ENCODE measurements at places on chromosomes 13 and 19.
A peak's percentile ranks its signal among the peaks of the same experiment; 100 is the strongest.

- DNase-seq: no peak
These were observed 4.0 kb downstream of the LHFPL6 start for GRCh38 chr13:39599012-39599411.

DNA sequence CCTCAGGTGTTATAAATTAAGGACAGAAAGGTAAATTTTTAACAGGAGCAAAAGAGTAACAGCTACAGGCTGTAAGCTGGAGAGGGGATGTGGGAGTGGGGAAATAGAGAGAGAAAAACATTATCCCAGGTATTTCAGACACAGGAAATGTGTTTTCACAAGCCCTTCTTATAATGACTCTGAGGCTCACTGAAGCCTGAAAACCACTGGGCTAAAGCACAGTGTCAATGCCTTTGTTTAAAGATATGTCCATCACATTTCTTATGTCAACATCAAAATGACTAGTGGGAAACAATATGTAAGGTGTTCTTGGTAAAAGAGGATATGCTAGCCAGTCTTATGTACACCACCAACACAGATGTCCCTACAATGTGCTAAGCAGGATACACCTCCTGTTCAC is 365.9 kb downstream of the FGF14 start:
- DNase-seq: no peak

GRCh38 chr13:30819136-30819888 is 84.0 kb downstream of the ALOX5AP start:
- no peak for DNase-seq

GRCh38 chr13:72255908-72256307 is 388.9 kb upstream of the DACH1 start:
- DNase-seq: no peak

DNA sequence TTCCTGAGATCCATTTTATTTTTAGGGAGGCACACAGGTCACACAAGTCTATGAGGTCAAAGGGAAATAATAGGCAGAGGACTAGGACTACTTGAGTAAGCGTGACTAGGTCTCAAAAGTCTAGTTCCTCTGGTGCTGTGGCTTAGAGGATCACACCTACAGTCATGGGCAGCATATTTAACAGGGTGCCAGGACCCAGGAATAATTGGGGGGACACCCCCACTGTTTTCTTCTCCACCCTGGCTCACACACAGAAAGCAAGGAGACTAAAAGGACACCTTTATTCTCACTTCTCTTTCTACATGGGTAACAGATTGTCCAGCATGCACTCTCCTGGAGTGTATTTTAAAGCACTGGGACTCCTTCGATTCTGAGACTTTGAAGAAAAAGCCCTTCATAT is 26.2 kb downstream of the OXGR1 start:
- DNase-seq: no peak

- DNase-seq: no peak
These were observed 573.7 kb downstream of the GPC6 start for GRCh38 chr13:93800342-93800741.

- no peak for DNase-seq
These were observed 5.4 kb downstream of the ADGRE2 start for GRCh38 chr19:14772995-14773394.

DNA sequence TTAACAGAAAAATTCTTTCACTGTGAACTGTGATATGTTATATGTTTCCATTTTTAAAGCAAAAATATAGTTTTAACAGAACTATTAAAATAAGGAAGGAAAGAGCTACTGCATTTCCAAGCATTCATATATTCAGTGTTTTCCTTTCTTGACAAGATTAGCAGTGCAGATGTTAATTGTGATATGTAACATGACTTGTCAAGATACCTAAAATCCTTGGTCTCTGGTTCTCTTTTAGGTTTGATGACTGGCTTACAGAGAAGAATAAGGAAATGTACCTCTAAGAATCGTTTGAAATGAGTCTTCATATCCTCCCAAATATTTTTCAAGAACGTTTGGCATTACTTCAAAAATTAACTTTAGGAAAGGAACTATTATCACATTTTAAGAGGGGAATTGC is 907.2 kb downstream of the PCDH9 start:
- no peak for DNase-seq

DNA sequence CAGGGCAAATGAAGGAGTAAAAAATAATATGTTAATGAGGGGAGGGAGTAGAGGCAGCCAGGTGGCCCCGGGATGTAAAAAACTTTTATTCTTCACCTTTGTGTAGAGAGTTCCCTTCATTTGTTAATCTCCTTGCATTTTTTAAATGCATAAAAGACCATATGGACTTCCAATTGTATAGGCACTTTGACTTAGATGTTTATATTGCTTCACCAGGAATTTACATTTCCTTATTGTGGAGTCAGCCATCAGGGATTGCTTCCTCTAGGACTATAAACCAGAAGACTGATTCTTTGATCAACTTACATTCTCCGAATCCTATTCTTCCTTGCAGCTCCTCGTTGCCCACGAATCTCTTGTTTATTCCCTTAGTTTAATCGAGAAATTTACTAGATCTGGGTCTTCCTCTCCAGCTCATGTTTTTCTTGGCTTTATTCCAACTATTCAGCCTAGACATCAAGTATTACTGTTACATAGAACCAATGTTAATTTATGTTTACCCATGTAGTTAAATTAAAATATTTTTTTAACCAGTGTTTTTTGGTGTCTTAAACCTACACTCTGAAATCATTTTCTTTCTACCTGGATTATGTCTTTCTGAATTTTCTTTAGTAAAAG is 1187.0 kb upstream of the SLC10A2 start:
- DNase-seq: no peak

- peak; percentile 38 for DNase-seq
These were observed 19.5 kb downstream of the NUFIP1 start for GRCh38 chr13:44969551-44970484.

DNA sequence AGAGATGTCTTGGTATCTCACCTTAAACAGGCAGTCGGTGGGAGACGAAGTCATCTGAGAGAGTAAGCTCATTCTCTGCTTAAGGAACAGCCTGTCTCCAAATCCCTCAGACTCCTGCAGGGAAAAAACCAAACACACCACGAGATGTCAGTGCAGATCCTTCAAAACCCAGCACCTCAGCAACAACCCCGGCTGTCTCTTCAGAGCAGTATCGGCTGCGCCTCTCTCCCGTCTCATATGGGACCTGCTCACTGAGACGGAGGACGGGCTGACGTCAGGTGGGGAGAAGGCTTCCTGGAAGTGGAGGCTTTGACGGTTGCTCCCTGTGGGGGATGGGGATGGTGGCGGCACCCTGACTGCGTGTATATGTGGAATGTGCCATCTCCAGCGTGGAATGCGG is 43.6 kb downstream of the ANKRD27 start:
- DNase-seq: no peak

DNA sequence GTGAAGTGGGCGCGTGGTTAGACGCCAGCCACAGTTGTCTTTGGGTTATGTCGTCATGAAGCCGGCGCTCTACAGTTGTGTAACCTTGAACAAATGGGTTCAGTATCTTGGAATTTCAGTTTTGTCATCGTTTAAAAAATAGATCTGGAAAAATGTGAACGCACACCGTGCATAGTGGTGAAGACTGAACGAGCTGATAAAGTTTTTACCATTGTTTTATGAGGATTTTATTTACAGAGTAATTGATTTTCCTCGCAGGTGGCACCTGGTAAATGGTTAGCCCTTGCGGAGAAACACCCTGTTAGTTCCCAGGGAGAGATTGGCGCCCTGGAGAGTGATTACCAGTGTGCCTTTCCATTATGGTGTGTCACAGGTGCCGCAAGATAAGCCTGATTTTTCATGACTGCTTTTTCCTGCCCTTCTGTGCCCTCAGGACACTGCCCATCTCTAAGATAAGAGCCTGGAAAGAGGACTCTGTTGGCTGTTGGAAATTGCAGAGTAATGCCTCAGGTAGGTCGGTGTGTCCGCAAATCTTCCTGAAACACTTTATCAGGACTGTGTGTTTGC is 577 bp downstream of the ZNF181 start:
- no peak for DNase-seq

DNA sequence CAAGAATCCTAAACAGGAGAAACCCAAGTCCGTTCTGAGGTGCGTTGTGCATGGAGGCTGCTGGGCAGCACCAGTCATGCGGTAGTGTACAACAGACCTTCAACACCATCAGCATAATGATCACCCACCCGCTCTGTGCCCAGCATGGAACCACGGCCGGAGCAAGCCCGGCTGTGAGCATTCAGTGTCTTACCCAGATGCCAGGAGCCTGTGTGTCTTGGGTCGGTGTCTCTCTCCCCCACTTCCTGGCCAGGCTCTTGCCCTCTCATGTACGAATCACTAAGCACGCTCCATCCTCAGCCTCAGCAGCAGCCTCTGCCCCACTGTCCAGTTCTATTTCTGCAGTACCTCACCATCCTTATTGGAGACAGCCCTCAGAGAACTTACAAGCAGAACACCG is 231.6 kb upstream of the IRS2 start:
- DNase-seq: no peak

DNA sequence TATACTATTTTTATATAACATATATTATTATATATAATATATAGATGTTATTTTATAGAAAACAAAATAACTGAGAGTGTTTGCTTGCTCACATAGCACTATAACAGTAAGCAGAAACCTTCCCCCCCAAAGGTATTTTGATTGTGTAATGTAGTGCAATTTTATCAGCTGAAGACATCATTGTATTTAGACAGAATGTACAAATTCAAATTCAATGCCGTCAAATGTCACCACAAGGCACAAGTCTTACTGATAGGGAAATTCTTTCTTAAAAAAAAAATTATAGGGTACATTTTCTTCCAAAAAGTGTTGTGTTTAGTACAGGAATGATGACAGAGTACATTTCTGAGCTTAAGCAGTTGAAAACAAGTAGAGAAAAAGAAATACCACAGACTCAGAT is 1147.1 kb upstream of the SPRY2 start:
- DNase-seq: no peak

DNA sequence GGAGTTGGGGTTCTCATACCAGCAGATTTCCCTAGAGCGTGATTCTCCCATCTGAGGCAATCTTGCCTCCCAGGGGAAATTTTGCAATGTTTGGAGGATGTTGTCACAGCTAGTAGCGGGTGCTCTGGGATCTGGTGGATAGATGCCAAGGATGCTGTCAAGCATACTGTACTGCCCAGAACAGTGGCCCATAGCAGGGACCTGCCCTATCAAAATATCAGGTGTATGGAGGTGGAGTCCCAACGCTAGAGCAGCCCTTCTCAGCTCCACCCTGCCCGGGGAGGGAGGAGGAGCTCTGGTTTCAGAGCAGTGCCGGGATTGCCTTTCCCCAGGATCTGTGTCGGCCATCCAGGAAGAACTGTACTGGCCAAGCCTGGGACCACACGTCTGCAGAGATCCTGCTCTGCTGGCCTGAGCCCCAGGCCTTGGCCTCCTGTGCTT is 10.9 kb upstream of the QTRT1 start:
- no peak for DNase-seq

DNA sequence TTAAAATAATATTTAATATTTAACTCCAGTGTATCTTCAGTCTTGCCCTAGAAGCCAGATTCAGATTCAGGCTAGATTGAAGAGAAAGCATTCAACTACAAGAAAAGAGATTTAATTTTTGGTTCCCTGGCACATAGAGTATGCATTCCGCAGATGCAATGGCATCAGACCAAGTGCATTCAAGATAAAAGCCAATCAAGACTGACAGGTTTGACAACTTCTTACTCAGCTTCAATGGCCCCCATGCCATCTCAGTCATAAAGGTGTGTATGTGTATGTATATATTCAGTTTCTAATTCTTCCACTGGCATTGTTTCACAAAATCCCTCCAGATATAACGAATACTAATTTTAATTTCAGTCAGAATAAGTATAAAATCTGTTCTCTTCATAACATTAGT is 650.8 kb upstream of the GPC6 start:
- DNase-seq: no peak

GRCh38 chr19:34475026-34475974 is 6.3 kb upstream of the WTIP start:
- DNase-seq: no peak

GRCh38 chr13:99406799-99407201 is 94.5 kb upstream of the TM9SF2 start:
- no peak for DNase-seq

GRCh38 chr13:43448605-43449336 is 338.0 kb downstream of the ENOX1 start:
- DNase-seq: no peak

- peak; percentile 58 for DNase-seq
These were observed 6.0 kb downstream of the STK24 start for GRCh38 chr13:98570929-98571372.

GRCh38 chr13:77699059-77699680 is 1.7 kb downstream of the SLAIN1 start:
- no peak for DNase-seq

DNA sequence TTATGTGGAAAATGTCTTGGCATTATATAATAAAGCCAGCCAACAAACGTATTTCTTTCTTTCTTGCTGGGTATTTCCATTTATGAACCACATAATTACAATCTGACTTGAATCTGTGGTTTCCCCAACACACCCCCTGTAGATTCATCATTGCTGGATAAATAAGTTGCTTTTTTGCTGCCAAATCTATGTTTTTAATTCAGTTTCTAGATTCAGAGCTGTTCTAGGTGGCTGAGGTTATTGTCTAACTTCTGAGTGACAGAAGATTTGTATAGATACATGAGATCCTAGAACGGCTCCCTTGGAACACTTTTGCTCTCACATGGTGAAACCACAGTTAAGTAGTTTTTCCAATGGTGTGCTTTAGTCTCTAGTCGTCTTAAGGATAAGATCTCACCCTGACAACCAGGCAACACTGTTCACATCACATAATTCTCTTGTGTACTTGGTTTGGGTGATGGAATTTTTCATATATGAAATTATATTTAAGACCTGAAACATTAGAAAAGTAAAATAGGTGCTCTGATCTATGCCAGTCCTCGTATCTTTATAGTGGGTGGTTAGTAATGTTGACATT is 239.1 kb downstream of the KLF12 start:
- DNase-seq: no peak

- no peak for DNase-seq
These were observed 1314.5 kb upstream of the MIR17HG start for GRCh38 chr13:90032841-90033493.

- no peak for DNase-seq
These were observed 183.2 kb downstream of the GPC6 start for GRCh38 chr13:93409816-93410215.

GRCh38 chr19:1354970-1355567 is 28.6 kb upstream of the NDUFS7 start:
- DNase-seq: no peak

- DNase-seq: peak; percentile 20
These were observed 495 bp downstream of the KCNA7 start for GRCh38 chr19:49071860-49072547.

- DNase-seq: peak; percentile 75
These were observed 1.8 kb downstream of the DBP start for GRCh38 chr19:48635263-48635965.

DNA sequence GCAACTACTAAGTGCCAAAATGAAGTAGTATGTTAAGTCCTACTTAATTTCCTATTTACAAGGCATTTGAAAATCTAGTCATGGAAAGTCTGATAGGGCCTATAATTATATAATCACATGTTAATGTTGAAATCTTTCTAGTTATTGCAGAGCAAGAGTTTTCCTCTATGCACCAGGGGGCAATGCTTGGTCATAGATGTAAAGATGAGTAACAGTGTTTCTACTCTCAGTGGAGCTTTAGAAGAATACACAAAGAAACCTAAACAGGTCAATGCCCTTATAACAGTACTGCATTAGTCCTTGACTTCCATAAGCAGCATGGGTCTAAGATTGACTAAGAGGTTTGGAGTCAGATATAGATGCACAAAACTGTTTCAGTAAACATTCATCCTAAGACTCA is 218.7 kb downstream of the KCTD12 start:
- peak; percentile 20 for DNase-seq

GRCh38 chr13:101709952-101710351 is 257.5 kb downstream of the ITGBL1 start:
- no peak for DNase-seq
